ENCODE measurements at places on chromosomes 2 and 18.

DNA sequence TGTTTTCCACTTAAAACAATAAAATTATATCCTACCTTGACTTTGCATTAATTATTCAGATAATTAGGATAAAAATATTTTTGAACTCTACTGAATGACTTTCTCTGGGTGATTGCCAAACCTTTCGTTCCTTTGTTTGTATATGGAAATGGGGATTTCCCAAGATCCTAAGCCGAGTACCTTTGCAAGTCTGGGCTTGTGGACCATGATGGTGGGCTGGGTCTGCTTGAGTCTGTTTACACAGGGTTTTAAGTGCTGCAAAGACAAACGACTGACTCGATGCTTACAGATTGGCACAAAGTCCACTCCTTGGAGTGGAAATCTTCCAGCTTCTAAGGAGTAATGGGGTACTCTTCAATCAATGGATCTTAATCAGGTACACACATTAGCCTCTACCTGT, 659.5 kb downstream of the TSN start:
- no peak for DNase-seq

DNA sequence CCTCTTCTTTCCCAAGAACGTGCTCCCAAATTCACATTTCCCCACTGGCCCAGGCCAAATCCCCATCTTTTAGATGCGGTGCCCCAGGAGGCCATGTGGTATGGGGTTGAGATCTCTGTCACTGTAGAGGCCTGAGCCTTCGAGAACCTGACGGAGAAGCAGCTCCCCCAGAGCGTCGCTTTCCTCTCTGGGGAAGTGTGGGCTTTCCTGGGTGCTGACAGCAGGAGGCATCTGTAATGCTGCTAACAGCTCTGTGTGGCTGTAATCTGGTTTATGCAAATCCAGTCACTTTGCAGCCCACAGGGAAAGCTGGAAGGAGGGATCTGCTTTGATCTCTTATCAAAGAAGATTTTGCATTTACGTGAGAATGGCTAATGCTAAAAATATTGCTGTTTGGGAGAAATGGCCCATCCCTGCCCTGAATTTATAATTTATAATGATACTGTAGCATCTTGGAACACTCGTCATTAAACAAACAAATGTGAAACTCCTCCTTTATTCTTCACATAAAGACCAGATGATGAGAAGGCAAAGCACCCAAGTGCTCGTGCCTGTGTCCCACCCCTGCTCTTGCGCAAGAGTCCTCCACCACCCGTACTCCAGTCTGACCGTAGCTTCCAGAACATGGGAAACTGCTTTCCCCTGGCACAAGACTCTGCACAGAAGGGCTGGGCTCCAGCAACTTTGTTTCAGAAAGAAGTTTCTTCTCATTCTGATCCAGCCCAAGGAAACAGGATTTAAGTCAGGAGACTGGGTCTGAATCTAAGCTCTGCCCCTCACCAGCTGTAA, 109.9 kb upstream of the EPC2 start:
- no peak for DNase-seq

DNA sequence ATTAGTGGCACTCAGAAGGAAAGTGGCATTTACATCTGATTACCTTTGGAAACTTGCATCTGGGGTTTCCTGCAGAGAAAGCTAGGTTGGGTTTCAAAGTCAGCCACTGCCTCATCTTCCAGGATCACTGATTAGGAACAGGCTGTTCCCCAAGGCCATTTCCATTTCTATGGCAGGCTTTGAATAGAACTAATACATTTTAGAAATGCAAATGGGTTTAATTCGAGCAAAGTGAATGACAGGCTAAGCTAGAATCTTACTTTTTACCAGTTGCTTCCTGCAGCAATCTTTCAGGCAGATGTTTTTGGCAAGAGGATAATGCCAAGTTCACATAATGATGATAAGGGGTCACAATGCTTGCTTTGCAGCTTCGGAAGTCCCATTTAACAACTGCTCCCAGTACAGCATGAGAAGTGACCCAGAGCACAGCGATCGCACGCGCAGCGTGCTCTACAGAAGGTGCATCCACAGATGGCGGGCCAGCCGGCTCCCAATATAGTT, 336.7 kb downstream of the LPIN1 start:
- DNase-seq, result peak; percentile 56

DNA sequence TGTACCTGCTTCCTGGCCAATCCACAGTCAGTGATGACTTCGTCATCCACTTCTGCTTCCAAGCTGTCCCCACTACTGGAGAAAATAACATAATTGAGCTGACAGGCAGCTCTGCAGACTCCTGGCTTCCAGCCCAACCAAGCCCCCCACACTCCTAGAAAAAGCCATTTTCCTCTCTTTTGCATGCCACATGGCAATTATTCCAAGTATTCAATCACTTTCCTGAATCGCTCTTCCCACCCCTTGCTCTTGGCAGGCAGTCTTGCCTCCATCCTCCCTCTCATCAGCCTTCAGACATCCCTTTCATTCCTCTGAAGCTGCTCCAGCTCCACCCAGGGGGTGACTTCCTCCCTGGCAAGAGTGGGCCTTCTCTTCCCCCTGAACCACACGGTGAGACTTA, 14.3 kb upstream of the ST8SIA5 start:
- no peak for DNase-seq

DNA sequence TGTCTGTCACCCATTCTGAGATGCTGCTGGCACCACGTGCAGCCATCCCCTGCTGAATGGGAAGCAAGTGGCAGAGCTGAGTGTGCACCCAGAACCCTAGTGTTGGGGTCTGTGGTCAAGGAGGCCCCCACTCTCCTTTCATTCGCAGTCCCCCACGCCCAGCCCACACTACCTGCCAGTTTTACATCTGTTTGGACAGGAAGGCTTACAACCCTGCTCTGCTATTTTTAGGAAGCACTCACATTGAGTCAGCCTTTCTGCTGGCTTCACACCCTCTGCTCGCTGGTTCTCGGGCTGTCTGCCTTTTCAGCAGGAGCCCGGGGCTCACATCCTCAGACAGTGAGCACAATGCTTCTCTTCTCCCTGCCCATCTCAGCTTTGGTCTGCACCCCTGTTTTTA, 10.7 kb upstream of the ADCY3 start:
- DNase-seq, result peak; percentile 36

DNA sequence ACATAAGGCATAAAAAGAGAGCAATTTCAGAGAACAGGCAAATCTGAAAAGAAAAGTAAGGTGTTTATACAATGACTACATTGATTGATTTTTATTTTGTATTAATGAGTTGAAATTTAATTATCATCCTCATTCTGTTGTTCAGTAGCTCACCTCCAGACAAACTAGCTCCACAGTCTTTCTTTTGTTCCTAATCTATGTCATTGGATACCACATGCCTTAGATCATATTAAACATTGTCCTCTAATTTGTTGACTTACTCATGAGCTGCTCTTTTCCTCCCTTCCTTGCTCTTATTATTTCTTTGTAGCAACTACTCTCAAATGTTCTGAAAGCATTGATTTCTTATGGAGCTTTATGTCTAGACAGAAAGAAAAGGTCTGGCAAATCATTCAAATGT, 185.5 kb upstream of the ZSWIM2 start:
- no peak for DNase-seq

- DNase-seq, result peak; percentile 56
Measured at GRCh38 chr2:192195548-192196418, 1.1 kb upstream of the TMEFF2 start.
